Fibroblast of skin of abdomen (primary cell): ENCODE measurements at places on chromosomes 4 and X.
A peak's percentile ranks its signal among the peaks of the same experiment; 100 is the strongest.

- DNase-seq, result peak; percentile 95
Measured at GRCh38 chr4:156298230-156298629, 344.6 kb upstream of the CTSO start.

DNA sequence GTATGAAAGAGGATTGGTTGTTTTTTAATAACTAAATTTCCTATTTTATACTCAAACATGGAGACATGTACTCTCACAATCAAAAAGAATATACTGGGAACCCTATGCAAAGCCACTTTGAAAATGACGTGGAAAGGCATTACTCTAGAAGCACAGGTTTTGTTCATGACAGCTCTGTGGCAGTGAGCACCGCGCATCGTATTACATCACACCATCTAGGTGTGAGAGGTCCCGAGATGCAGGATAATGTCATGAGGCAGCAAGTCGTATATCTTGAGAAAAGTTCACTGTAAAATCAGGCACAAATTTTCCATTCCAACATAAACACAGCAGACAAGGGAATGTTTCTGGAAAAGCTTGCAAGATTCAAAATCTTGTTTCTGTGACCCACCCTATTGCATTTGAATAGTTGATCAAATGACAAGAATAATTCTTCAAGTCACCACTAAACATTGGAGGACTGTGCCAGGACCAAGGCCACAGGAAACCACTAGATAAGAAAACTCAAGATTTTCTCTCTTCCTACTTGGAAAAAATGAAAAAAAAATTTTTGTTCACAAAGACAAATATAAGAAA lies 127.6 kb downstream of the LDB2 start:
- DNase-seq, result no peak

DNA sequence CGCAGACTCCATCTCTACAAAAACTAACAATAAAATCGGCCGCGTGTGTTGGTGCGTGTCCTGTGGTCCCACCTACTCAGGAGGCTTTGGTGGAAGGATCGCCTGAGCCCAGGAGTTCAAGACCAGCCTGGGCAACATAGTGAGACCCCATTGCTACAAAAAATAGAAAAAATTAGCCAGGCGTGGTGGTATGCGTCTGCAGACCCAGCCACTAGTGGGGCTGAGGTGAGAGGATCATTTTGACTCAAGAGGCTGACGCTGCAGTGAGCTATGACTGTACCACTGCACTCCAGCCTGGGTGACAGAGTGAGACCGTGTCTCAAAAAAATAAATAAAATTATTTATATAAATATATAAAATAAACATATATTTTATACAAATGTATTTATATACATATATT lies 22.3 kb downstream of the ASMTL start:
- DNase-seq, result no peak

DNA sequence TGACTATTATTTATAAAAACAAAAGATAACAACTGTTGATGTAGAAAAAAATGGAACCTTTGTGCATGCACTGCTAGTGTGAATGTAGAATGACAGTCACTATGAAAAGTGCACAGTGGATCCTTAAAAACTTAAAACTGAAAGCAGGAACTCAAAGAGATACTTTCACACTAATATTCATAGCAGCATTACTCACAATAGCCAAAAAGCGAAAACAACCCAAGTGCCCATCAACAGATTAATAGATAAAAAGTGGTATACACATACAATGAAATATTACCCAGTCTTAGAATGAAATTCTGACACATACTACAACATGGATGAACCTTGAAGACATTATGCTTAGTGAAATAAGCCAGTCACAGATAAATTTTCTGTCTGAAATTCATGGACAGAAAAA lies 23.8 kb downstream of the CENPC start:
- no peak for DNase-seq

GRCh38 chr4:147103403-147103946 lies 157.8 kb upstream of the TTC29 start:
- peak; percentile 94 for DNase-seq

- DNase-seq, result no peak
Measured at GRCh38 chr4:1092026-1092982, 21.1 kb downstream of the RNF212 start.

DNA sequence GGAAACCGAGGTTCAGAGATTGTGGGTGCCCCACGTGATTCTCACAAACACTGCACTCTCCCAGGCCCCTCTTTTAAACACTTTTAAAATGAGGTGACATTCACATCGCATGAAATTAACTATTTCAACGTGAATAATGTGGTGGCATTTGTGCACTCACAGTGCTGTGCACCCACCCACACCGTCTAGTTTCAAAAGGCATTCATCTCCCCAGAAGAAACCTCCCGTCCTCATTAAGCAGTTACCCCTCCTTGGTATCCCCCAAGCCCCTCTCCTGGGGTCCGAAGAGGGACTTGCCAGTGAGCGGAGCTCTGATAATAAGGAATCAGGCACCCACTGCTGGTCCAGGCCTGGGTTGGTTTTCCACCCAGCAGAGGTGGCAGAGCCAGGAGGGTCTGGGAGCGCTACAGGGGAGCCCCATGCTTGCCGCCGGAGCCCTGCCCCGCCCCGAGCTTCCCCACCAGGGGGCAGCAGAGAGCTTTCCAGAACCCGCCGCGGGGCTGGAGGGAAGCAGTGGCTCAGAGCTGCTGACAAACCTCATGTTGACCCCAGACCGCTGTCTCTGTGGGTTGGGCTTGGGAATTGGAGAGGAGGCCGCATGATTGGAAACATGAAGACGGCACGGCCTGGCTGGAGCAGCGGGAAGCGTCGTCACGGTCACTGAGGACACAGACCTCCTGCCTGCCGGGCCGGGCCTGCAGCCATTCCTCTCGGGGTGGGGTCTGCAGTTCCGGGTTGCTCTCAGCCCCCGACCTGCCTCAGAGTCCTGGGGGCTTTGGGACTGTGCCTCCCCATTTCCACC lies 27.5 kb upstream of the HTRA3 start:
- peak; percentile 88 for DNase-seq

DNA sequence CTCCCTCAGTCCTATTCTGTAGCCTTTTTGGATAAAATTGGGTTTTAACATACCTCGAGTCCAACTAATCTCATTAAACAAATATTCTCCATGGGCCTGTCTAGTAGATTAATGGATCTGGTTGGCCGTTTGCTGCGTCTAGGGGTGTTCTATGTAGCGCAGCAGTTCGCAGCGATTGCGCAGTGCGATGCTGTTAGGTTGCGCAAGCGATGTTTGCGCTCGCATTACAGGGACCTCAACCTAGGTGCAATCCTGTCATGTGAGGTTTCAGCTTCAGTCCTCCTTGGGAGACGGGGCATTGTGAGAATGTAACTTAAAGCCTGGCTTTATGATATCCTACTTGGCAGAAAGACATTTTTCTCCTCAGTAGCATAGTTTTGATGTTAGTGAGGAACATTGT lies 14.0 kb downstream of the OGT start:
- DNase-seq, result no peak

- no peak for DNase-seq
Measured at GRCh38 chrX:130418740-130419139, 17.0 kb downstream of the RBMX2 start.

- no peak for DNase-seq
Measured at GRCh38 chrX:41667631-41668030, 21.1 kb upstream of the GPR34 start.

DNA sequence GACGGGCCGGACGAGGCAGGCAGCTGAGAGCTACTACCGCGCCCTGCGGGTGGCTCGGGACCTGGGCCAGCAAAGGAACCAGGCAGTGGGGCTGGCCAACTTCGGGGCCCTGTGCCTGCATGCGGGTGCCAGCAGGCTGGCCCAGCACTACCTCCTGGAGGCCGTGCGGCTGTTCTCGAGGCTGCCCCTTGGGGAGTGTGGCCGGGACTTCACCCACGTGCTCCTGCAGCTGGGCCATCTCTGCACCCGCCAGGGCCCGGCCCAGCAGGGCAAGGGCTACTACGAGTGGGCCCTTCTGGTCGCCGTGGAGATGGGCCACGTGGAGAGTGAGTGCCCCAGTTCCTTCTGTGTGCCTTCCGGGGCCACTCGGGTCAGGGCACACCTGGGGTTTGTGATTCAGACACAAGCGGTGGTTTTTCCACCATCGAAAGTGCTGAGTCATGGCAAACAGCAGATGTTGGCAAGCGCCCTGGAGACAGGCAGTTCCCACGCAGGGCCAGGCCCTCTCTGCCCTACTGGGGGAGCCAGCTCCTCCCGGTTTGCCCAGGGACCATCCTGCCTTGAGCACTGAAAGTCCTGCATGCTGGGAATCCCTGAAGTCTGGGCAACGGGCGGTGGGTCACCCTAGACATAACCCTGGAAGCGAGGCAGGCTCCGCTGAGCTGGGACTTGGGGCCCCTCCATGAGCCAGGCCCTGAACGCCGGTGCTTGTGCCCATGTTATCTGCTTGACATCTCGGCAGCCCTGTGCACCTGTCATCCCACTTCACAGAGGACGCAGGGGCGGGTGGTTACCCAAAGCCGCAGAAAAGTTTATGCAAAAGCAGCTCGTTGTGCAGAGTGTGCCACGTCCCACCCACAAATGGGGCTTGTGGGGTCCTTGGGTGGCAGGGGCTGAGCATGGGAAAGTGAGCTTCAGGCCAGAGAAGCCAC lies 29.5 kb downstream of the SH3TC1 start:
- DNase-seq, result peak; percentile 72

- DNase-seq, result no peak
Measured at GRCh38 chrX:104972737-104973136, 247.8 kb downstream of the TEX13A start.

DNA sequence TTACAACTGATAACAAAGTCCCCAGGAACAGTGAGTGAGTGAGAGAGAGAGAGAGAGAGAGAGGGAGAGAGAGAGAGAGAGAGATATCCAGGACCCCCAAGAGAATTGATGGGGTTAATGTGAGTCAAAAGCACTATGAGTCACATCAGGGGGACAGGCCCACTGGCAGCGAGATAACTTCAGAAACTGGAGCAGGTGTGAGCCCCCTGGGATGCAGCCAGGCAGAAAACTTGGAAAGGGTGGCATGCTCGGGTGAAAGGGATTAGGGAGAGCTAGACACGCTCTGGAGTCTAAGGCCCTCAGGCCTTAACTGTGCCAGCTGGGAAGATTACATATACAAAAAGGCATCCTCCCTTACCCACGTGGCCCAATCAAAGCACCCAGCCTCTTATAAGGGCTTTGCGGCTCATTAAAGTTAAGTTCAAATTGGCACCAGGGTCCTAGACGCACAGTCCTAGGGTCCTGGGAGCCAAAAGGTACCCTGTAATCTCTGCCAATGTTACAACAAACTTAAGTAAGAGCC lies 841 bp downstream of the ACOT9 start:
- peak; percentile 62 for DNase-seq
